Mesangial cell (primary cell): ENCODE measurements at places on chromosomes 3 and 15. TPM values are rescaled to one million over a fixed set of nuclear protein-coding genes. Genes with fewer than 3 reads are reported as not detected.

Gene MAP6D1
- 2.0 and 2.7 TPM in 2 replicates for total RNA-seq

Gene SENP8
- total RNA-seq, result 1.1 and 1.5 TPM in 2 replicates

Gene ADGRG7
- not detected in 2 replicates for total RNA-seq

Gene MAP1A
- 4.2 and 7.6 TPM in 2 replicates for total RNA-seq

Gene IQCF5
- total RNA-seq, result not detected in 2 replicates

Gene ARHGEF26
- 3.6 and 4.4 TPM in 2 replicates for total RNA-seq

Gene MB21D2
- 14.1 and 14.7 TPM in 2 replicates for total RNA-seq

Gene PP2D1
- not detected in 2 replicates for total RNA-seq

Gene RTP1
- total RNA-seq, result not detected in 2 replicates

Gene SLMAP
- total RNA-seq, result 28.7 and 28.8 TPM in 2 replicates

Gene CD80
- total RNA-seq, result not detected in 2 replicates

Gene FSIP1
- total RNA-seq, result 0.16 and 0.25 TPM in 2 replicates

Gene GNL3
- 31.2 and 48.9 TPM in 2 replicates for total RNA-seq

Gene ST3GAL6
- total RNA-seq, result 3.6 and 4.1 TPM in 2 replicates

Gene GLDN
- under 0.01 TPM in 1 of 2 replicates, not detected in the other for total RNA-seq

Gene UBAP1L
- total RNA-seq, result 0.33 and 0.89 TPM in 2 replicates
